ENCODE measurements at places on chromosomes 7 and 10.

- DNase-seq: no peak
Measured at GRCh38 chr7:141073641-141074161, at the start of gene TMEM178B. Gene TMEM178B (plus strand): TSS chr7:141074064.

- DNase-seq: no peak
Measured at GRCh38 chr10:35565602-35566081, 39.5 kb upstream of the GJD4 start.

GRCh38 chr7:100968650-100969049 is 715 bp upstream of the MUC12 start:
- no peak for DNase-seq

- no peak for DNase-seq
Measured at GRCh38 chr10:103733045-103733419, 122.3 kb downstream of the SH3PXD2A start.

GRCh38 chr7:68217426-68217825 is 1220.8 kb downstream of the TYW1 start:
- DNase-seq: no peak

GRCh38 chr10:17239345-17240085 is 11.5 kb downstream of the VIM start:
- DNase-seq: no peak

DNA sequence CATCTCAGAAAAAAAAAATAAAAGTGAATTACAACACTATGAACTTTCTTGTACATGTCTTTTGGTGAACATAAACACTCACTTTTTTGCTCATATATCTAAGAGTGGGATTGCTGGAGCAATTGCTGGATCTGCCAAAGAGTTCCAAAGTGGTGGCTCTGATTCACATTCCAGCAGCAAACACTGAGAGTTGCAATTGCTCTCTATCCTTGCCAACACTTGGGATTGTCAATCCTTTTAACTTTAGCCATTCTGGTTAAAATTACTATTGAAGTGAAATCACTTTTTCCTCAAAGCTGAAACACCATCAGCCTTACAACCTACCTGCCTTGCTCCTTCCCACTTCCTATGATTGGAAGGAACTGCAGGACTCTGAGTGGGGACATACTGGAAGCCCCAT is 70.7 kb downstream of the CDHR3 start:
- DNase-seq: no peak

DNA sequence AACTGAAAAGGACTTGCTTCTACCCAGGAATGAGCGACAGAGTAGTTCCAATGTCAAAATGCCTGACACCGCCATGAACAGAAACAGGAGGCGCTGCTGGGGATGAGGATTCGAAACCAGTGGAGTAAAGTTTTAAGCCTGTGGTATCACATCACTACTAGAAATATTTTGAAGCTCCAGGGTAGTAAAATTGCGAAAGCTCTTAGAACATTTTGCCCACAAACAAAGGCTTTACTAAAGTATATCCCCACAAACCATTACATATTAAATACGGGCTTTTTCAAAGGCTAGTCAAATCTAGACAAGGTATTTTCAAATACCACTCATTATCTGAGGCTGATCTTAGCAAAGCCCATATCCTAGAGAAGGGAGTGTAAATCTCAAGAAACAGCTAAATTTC is 2.4 kb downstream of the PRDX3 start:
- DNase-seq: peak; percentile 89

- no peak for DNase-seq
Measured at GRCh38 chr10:131810036-131810804, 90.6 kb upstream of the PPP2R2D start.

DNA sequence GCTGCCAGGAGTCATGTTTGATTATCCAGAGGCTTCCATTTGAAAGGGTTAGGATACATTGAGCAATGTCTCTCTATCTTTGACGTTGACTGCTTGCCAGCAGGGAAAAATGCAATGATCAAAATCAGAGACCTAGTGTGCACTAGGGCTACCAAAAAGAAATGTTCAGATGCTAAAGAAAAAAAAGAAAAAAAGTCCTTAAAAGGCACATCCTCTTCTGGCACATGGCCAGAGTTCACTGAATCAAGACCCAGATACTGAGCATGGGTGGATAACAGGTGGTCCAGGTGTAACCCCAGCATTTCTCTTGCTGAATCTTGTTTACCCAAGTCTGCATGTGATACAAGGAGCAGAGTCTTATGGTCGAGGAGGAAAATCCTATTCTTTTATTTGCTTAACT is 899.3 kb downstream of the SORCS3 start:
- DNase-seq: no peak

- DNase-seq: no peak
Measured at GRCh38 chr10:93413252-93413689, 68.9 kb downstream of the MYOF start.

- peak; percentile 69 for DNase-seq
Measured at GRCh38 chr7:100132697-100133151, 6.0 kb downstream of the MBLAC1 start.

- peak; percentile 17 for DNase-seq
Measured at GRCh38 chr10:119346095-119346832, 138.9 kb downstream of the GRK5 start.

- DNase-seq: peak; percentile 73
Measured at GRCh38 chr10:30974355-30974754, 57.3 kb downstream of the ZNF438 start.

DNA sequence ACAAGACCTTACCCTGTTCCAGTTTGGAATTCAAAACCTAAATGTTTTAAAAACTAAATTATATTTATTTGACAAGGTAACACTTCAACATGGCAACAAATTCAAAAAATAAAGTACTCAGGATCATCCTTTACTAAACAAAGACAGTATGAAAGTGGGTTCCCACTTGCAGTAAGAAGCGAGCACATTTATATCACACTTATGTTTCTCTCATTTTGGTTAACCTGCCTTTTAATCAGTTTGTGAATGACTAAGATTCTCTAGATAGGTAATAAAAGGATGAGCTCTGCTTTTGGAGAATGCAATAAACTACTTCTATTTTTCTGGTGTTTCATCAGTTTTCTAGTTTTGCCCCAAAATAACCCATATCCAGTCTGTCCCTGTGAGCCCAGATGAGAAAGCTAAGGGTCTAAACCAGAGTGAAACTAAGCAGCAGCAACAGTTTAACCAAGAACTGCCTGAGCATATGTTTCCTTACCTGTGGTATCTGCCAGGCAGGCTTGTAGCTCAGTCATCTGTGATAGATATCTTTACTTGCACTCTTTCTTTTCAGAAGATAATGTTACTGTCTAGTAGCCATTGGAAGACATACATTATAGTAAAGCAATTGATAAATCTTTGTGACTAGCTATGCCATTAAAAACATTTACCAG is 64.1 kb downstream of the ABLIM1 start:
- no peak for DNase-seq

GRCh38 chr10:51620131-51620530 is 79.3 kb downstream of the CSTF2T start:
- DNase-seq: no peak

- peak; percentile 55 for DNase-seq
Measured at GRCh38 chr10:5595994-5596471, 70.4 kb downstream of the ASB13 start.

- DNase-seq: peak; percentile 89
Measured at GRCh38 chr10:125878957-125879835, 1.9 kb downstream of the DHX32 start.

- DNase-seq: no peak
Measured at GRCh38 chr10:5498791-5499492, 428 bp downstream of the CALML5 start.

DNA sequence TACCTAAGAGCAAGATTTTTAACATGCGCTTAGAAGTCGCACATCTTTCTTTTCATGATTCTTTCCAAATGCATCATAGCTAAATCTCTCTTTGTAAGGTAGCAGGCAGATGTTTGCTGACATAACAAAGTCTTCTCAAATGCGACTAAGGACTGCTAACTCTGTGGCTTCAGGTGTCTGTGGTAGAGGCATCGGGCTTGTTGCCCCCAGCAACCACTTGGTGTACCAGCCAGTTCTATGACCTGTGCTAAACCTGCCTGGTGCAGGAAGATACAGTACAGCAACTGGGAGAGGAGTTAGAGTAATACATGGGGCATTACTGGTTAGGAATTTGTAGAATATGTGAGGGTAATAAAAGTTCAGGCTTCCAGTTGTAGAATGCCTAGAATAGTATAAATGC is 654.1 kb downstream of the NRG3 start:
- no peak for DNase-seq

GRCh38 chr7:120460949-120461348 is 188.0 kb downstream of the KCND2 start:
- no peak for DNase-seq

DNA sequence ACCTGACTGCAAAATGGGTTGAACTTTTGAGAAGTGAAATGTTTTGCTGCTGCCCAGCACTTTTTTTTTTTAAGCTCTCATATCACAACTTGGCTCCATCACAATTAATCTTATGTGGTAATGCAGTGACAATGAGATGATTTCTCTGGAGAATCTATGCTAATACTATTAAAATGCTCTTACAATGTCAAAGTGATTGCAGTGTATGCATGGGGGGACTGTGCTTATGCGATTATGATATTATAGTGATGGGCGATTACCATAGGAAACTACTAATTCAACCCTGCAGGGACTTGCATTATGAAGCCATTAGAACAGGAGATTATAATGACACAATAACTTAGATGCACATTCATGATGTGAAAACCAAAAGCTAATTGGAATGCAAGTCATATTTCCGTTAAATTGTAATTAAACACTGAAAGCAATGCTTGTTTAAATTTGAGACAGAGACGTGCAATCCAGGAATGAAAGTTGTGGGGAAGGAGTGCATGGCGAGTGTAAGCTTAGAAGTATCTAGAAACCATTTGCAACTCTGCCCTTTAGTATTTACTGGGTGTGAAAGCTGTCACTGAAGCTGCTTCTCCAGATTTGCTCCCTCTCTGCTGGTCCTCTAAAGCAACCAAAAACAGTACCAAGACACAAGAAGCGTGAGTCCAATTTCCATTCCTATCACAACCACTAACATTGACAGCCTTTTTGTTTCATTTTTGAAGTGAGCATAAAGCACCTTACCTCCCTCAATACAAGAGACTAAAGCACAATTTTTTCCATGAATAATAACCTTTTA is 21.6 kb downstream of the PTER start:
- no peak for DNase-seq

- no peak for DNase-seq
Measured at GRCh38 chr10:13311177-13311575, 11.3 kb upstream of the PHYH start.

GRCh38 chr10:25226775-25227682 is 52.2 kb downstream of the GPR158 start:
- DNase-seq: peak; percentile 31

DNA sequence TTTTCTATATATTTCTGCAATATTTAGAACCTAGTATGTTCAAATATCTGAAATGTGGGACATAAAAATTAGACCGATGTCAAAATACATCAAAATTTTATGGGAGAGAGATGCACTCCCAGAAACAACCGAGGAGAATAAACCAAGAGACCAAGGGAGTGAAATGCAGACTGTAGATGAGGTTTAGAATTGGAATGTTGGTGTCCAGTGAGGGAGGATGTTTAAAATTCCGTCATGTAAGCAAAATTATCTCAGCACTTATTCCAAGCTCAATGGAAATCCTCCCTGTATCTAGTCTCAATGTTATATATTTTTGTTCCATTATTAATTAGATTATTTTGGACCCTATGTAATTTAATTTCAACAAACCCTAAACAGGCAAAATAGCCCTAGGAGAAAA is 61.9 kb upstream of the MAGI2 start:
- DNase-seq: peak; percentile 68

DNA sequence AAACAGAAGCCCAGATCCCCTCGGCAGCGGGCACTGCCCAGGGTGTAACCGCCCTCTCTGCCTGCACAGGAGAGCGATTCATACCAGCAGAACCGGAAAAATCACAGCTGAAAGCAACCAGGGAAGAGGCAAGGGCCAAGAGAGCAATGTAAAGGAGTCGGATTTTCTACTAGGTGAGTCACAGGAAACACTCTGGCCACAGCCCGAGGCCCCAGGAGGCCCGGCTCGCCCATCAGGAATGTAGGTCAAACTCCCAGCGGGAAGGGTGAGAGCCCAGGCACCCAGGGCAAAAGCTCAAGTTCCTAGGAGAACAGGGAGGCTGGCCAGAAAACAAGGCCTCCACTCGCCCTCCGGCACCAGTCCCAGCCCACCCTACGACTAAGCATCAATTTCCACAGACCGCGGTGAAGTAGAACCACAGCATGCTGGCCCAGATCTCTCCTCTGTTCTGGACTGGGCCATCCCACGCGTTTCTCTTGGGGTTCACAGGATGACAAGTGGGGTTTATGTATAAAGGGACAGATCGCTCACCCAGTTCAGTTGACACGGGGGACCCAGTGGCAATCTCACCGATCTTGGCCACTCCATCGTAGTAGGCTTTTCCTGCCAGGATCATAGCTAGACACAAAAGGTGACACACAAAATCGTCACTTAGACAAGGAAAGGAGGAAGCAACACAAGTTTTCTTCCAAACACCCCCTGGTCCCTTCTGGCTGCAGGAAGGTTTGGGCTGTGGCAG is 46.2 kb downstream of the BAIAP2L1 start:
- peak; percentile 86 for DNase-seq

- no peak for DNase-seq
Measured at GRCh38 chr7:31003721-31004120, 40.0 kb downstream of the GHRHR start.

GRCh38 chr7:72753781-72754180 is 74.2 kb downstream of the TYW1B start:
- no peak for DNase-seq

GRCh38 chr7:54109501-54109900 is 432.7 kb upstream of the VSTM2A start:
- no peak for DNase-seq

GRCh38 chr10:117471344-117471874 is 71.1 kb upstream of the EMX2 start:
- no peak for DNase-seq

DNA sequence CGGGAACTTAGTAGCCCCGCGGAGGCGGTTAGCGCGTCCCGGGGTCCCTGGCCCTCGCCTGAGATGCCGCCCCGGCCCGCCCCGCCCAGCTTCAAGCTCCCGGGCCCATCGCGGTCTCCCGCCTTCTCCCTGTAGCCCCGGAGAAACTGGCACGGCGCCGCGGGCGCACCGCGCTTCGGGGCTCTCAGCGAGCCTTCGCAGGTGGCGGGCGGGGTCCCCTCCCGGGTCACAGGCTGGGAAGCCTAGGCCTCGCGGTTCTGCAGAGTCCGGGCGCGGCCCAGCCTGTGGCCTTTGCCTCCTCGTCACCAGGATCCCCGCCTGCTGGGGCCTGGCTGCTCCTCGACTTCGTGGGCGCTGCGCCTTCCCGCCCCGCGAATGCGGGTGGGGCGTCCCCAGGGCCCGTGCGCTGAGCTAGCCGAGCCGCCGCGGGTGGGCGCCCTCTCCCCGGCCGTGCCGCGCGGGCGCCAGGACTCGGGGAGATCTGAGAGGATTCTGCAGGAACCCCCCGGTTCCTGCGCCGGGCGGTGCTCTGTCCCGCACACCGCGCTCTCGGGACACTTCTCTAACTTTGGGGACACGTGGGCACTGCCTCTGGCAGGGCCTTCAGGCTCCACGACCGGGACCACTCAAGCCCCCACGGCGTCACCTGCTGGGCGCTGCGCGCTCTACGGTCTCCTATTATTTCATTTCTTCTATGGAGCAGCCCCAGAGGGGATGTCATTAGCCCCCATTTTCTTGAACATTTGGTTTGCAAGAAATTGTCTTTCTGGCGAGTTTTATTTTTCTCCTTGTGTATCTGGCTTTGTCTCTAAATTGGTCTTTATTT is 682 bp upstream of the RGS10 start:
- DNase-seq: peak; percentile 55

Data from fibroblast of villous mesenchyme (primary cell).